ENCODE measurements at places on chromosomes 6 and 20.
A peak's percentile ranks its signal among the peaks of the same experiment; 100 is the strongest.

- no peak for DNase-seq
Measured at GRCh38 chr6:100260584-100260983, 204.1 kb downstream of the SIM1 start.

DNA sequence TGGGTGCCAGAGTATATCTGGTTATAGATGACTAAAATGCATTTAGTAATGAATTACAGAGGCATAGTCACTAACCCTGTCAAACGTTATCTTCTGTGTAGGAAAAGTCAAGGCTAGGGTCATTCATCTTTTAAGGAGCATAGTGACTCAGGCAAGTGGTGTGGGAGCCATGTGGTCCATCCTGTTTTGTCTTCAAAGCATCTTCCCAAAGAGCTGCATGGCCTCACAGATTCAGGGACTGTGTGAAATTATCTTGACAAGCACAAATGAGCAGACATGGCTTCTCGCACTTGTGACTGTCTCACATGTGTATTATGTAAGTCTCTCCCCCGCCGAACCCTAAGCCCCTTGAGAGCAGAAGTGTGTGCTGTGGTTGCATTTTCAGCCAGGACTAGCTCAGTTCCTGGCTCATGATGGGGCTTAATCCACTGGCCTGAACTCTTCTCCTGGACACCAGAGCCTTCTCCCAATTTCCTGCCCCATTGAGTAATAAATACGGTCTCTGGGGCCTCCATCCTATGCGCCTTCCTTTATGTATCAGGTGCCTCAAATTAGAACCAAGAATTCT, 769.1 kb downstream of the QKI start:
- DNase-seq, result no peak

- no peak for DNase-seq
Measured at GRCh38 chr6:46437671-46438221, 53.5 kb downstream of the RCAN2 start.

DNA sequence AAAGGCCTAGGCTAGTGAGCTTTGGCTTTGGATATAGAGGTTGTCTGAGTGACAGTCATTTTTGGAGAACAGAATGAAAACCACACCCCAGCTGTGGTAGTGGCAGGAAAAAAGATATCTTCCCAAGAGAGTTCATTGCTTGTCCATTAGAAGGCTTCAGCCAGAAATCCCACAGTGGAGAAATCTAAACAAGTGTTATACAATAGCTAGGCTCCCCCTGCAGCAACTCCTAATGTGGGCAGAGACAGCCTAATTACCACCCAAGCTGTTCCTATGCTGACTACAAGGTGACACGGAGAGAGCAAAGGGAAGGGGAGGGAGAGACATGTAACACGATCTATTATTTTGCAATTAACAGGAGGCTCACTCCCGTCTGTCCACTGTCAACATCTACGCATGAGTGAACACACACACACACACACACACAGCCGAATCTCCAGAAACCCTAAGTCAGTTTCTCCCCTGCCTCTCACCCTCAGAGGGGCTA, 147.5 kb upstream of the TCF21 start:
- no peak for DNase-seq

GRCh38 chr20:47929368-47930115, 144.3 kb upstream of the SULF2 start:
- DNase-seq, result peak; percentile 90

GRCh38 chr20:38466171-38466570, 6.5 kb upstream of the RALGAPB start:
- DNase-seq, result no peak

DNA sequence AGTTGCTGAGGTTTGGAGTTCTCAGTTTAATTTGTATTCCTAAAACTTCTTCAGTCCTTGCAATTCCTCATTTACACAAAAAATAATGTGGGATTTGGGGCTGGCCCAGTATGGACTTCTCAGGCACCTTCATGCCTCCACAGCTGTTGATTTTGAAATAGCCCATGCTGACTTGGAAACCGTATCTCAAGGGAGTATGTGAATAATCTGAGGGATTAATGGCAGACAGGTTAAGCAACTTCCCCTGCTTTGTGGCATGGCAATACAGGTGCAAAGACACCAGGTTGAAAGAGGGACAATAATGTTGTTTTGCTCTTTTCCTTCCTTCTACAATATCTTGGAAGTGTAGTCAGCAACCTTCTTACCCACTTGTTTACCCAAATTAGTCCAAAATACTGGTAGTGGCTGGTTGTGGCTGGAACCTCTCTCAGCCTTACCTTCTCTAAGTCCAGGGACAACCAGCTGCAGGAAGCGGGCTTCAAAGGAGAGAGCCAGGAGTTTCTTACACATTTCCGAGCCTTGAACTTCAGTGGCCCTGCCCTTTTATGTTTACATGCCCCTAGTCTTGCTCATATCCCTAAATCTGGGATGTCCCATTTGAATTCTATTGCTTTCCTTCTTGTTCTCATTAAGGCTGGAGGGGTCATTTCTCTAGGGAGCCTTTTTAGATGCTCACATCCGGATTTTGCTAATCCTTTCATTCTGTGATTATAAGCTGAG, 44.1 kb upstream of the ADGRF1 start:
- no peak for DNase-seq

GRCh38 chr6:114446342-114446741, 103.5 kb upstream of the HS3ST5 start:
- DNase-seq, result no peak

All from mammary epithelial cell (primary cell).